ENCODE measurements at places on chromosomes 2 and 18. TPM values are rescaled to one million over a fixed set of nuclear protein-coding genes. Genes with fewer than 3 reads are reported as not detected.

COBLL1 gene
- not detected for total RNA-seq

TMEM198 gene
- total RNA-seq: 1.0 TPM

VAMP5 gene
- total RNA-seq: 89.6 TPM

TUBA4B gene
- not detected for total RNA-seq

ABCB11 gene
- total RNA-seq: not detected

FOXD4L1 gene
- total RNA-seq: 0.18 TPM

Data from activated CD4-positive, alpha-beta memory T cell treated with anti-CD3 and anti-CD28 coated beads, Interleukin-2, amount 10 ng/mL, durations not matched to agents 7 days and 5 days (primary cell).